ENCODE measurements at places on chromosomes 5 and 9. TPM values are rescaled to one million over a fixed set of nuclear protein-coding genes. Genes with fewer than 3 reads are reported as not detected.

GRCh38 chr5:155091063-155091648, 77.6 kb downstream of the KIF4B start:
- DNase-seq: no peak

DNA sequence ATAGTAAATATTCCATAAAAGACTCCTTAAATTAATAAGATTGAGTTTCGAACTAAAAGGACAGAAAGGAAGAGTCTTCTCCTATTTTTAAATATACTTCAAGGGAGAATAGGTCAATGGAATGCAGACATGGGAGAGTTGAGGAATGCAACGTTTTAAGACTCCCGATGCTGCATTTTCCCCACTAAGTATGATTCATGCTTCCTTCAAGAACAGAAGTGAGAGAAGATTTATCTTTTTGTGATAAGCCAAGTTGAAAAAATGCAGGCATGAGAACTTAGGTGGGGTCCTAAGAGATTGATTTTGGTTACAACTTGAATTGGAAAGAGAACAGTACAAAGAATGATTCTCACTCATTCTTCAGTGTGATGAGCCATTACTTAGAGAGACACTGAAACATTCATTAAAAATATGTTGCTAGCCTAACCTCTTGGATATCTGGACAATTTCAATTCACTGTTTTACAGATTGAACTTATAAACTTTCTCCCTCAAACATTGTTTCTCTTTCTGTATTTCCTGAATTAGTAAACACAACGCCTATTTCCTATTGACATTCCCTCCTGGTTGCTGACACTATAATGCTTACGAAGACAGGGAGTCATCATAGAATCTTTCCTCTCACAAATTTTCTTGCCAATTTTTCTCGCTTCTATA, 1666.1 kb upstream of the WWC1 start:
- no peak for DNase-seq

GRCh38 chr9:136326061-136326760, 1.1 kb upstream of the GPSM1 start:
- DNase-seq: no peak

- no peak for DNase-seq
These were observed 73.2 kb downstream of the UBAP1 start for GRCh38 chr9:34252016-34252415.

- no peak for DNase-seq
These were observed 13.9 kb upstream of the BNC2 start for GRCh38 chr9:16884373-16884772.

- DNase-seq: no peak
These were observed 508.6 kb upstream of the FAM174A start for GRCh38 chr5:100026606-100027005.

- DNase-seq: no peak
These were observed 1696.9 kb upstream of the WWC1 start for GRCh38 chr5:166594567-166594966.

- DNase-seq: no peak
These were observed 73.9 kb downstream of the ATG10 start for GRCh38 chr5:82045554-82046275.

DNA sequence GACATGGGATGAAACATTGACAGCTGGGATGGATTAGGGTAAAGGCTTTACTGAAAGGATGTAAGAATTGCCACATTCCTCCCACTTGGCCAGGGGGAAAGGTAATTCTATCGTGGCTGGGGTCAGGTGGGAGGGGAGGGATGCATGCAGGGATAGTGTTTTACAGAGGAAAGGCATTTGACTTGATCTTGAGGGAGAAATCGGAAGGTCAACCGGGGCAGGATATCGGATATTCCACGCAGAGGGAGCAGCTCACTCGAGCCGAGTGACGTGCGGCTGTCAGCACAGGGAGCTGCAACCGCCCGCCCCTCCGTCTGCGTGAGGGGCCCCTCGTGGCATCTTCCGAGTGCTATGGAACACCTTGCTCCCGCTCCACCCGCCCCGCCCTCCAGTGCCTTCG, 63.4 kb upstream of the ADAMTS2 start:
- DNase-seq: no peak

DNA sequence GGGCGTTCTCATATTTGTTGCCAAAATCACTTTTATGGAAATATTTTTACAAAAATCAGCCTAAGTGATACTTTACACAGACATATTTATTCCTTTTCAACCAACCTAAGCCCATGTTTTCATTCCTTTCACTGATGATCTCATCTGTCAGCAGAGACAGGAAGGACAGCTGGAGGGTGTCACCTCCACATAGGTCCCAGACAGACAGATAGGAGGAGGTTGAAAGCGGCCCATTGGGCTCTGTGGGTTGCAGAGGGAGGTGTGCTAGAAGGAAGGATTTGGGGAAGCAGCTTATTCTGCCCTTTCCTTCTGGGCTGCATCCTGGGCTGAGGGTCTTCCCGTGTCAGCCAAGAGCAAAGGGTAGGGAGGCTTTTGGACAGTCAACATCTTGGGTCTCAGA, 26.0 kb upstream of the SEMA4D start:
- DNase-seq: peak; percentile 59

DNA sequence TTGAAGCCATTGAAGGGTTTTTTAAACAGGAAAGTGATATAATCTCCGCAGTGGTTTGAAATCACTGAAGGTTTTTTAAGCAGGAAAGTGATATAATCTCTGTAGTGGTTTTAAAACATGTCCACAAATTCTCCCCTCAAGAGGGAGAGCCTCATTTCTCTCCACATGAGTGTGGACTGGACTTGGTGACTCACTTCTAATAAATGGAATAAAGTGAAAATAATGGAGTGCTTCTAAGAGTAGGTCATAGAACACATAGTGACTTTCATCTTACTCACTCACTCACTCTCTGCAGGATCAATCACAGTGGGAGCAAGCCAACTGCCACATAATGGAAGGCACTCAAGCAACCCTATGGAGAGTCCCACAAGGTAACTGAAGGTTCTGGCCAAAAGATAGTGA, 12.0 kb downstream of the CTNNAL1 start:
- DNase-seq: no peak

DNA sequence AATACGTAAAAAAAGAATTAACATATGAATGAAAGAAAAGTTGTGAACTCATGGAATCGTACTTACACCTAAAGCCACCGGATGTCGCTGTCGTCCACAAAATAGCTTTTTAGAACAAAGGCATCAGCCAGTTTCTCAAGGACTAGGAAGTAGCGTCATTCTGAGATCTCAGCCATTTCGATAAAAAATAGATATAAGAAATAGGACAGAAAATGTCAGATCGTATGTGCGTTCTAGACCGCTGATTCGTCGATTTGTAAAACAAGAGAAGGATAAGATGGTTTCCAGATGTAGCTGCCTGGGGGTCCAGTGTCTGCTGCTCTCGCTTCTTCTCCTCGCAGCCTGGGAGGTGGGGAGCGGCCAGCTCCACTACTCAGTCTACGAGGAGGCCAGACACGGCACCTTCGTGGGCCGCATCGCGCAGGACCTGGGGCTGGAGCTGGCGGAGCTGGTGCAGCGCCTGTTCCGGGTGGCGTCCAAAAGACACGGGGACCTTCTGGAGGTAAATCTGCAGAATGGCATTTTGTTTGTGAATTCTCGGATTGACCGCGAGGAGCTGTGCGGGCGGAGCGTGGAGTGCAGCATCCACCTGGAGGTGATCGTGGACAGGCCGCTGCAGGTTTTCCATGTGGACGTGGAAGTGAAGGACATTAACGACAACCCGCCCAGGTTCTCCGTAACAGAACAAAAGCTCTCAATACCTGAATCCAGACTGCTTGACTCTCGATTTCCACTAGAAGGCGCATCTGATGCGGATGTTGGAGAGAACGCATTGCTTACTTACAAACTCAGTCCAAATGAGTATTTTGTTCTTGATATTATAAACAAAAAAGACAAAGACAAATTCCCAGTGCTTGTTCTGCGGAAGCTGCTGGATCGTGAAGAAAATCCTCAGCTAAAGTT, at the start of gene PCDHA10:
Gene PCDHA10, plus strand, starts transcription at position 126 of the 903 bp plus-strand sequence. Its CDS starts 152 bp downstream, at position 278.
- no peak for DNase-seq

DNA sequence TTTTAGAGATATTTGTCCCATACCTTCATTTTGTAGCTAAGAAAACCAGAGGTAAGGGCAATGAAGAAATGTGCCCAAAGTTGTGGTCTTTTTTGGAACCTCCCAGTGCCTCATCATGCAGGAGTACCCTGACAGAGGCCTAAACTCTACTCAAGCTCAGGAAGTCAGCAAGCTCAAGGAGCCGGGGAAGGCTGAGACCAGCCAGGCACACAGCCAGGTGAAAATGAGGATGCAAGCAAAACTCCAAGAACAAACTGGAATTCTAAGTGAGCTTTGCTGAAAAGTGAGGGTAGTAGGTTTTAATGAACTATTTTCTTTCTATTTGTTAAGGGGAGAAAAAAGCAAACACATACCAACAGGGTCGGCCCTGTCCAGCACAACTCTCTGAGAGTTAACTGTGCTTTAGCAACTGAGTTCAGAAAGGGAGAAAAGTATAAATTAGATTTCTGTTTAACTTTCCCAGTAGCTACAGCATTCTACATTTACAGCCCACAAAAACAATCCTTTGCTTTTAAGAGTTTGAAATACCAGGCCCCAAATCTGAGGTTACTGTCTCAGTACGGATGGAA, 146.4 kb downstream of the GNAQ start:
- DNase-seq: no peak

GRCh38 chr9:38362852-38363588, 29.5 kb upstream of the ALDH1B1 start:
- DNase-seq: no peak

DNA sequence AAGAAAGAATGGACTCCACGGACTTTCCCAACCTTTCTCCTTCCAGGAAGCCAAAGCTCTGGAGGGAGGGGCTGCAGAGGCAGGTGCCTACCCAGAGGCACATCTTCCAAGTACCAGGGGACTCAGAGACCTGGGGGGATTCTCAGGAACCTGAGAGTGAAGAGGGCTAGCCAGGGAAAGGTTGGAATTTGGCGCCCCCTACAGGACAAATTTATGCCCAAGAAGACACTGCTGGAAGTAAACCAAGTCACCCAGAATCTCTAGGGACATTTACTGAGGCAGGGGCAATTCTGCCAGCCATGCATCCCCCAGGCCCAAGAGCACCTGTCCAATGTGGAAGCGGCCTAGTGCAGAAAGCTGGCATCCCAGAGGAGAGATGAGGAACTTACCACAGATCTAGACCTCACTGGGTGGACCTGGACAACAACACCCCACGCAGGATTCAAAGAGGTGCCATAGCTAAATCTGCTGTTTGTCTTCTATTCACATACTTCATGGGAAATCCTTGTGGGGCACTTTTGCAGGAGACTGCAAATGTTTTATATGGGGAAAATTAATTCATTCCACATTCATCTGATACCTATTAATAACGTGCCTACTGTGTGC, 25.9 kb upstream of the IDNK start:
- DNase-seq: no peak

GRCh38 chr5:168136340-168136739, 155.1 kb upstream of the WWC1 start:
- no peak for DNase-seq

GRCh38 chr9:34224349-34224748, 45.5 kb downstream of the UBAP1 start:
- no peak for DNase-seq

GRCh38 chr9:127013597-127013996, 99.0 kb downstream of the RALGPS1 start:
- no peak for DNase-seq

GRCh38 chr5:97478483-97478882, 295.4 kb upstream of the RIOK2 start:
- no peak for DNase-seq

DNA sequence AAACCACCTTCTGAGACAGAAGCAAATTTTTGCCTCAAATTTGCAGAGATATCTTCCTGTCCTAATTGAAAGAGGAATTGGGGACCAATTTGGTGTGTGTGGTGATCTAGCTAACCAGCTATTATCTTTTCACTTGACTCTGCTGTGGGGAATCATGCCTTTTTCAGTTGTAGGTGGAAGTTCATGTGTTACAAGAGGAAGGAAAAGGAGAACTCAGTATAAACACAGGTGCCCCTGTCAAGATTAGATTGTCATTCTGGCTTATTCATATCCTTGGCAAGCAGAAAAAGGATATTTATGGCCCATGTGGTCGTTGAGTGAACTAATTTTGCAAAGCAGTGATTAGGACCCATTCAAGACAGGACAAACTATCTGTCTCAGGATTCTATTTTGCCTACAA, 336.8 kb upstream of the SLC30A5 start:
- no peak for DNase-seq

DNA sequence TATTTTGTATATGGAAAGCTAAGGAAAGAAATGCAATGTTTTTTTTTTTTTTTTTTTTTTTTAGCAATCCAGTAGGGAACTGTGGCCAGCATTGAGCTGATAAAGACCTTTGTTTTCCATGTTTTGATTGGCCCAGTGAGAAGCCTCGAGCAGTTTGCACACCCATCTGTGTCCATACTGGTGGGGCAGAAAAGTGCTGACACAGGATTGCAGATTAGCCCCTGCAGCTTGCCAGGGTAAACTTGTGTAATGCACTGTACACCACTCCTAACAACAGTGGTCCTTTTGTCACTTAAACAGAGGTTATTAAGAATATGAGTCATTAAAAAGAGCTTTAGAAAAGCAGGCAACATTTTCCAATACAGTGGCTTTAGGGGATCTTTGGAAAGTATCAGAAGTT, 132.8 kb upstream of the CDKN2B start:
- DNase-seq: no peak

DNA sequence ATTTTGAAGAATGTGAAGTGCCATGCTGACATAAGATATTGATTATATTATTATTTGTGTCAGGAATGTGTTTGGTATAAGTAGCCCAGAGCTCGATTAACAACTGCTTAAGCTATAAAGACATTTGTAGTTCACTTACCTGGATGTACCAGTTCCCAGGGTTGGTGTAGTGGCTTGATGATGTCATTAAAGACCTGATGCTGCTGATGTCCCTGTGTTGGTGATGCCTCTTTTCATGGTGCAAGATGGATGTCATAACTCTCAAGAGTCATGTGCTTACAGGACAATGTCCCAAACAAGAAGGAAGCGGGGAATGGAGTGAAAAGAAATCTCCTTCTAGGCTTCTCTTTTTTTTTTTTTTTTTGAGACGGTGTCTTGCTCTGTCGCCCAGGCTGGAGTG, 11.5 kb upstream of the GDNF start:
- DNase-seq: no peak

Gene ACOT12
- not detected for total RNA-seq

Gene DRD1
- not detected for total RNA-seq

Gene PLPPR1
- not detected for total RNA-seq

Gene SH3RF2
- total RNA-seq: not detected

Gene STPG3
- total RNA-seq: 0.28 TPM

Gene C9orf153
- 0.33 TPM for total RNA-seq

Gene AGPAT2
- total RNA-seq: 17.4 TPM

Gene FABP6
- total RNA-seq: not detected

Gene HNRNPAB
- total RNA-seq: 673 TPM

Gene IL5
- total RNA-seq: 83.0 TPM

Gene CENPK
- total RNA-seq: 65.4 TPM

Gene FAM151B
- total RNA-seq: 0.18 TPM

Data from CD8-positive, alpha-beta memory T cell (primary cell).